Neural crest cell (in vitro differentiated cells): ENCODE measurements at places on chromosomes 6 and 20.

- DNase-seq = no peak
Measured at GRCh38 chr20:45052698-45053429, 48.1 kb downstream of the KCNS1 start.

- DNase-seq = no peak
Measured at GRCh38 chr6:78935553-78935952, 68.2 kb downstream of the IRAK1BP1 start.

- DNase-seq = no peak
Measured at GRCh38 chr6:13892017-13892645, 32.6 kb upstream of the RNF182 start.

- no peak for DNase-seq
Measured at GRCh38 chr20:47206962-47207641, 149.4 kb downstream of the ZMYND8 start.

GRCh38 chr6:84074988-84075781 is 41.6 kb downstream of the MRAP2 start:
- DNase-seq = no peak

DNA sequence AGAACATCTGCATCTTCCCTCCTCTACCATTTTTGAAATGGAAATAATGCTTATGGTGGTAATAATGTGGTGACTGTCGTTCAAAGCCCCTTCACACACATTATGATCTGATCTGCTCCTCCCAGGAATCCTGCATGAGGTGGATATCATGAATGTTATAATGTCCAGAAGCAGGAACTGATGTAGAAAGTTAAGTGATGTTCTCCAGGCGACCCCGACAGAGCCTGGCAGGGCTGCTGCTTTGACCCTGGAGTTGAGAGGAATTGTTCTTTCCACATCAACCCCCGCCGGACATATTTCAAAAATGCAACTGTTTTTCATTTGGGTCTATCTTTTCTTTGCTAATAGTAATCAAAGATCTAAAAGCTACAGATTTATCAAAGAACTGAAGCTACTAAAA is 131.6 kb downstream of the GMPR start:
- no peak for DNase-seq

DNA sequence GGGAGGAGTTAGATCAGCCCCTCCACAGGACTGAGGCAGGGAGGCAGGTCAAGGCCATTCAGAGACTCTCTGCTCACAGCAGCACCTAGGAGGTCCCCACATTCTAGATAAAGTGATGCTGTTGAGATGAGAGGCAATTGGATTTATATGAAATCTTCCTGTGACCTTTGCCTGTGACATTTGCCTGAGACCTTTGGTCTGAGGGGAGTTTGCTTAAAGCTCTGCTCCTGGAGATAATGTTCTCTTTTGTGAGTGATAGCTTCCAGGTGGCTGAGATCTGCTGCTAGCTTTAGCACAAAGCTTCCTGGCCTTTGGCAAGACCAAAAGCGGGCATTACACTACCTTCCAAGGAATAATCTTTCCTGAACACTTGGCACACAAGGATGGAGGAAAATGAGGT is 43.3 kb downstream of the TMEM244 start:
- DNase-seq = no peak

DNA sequence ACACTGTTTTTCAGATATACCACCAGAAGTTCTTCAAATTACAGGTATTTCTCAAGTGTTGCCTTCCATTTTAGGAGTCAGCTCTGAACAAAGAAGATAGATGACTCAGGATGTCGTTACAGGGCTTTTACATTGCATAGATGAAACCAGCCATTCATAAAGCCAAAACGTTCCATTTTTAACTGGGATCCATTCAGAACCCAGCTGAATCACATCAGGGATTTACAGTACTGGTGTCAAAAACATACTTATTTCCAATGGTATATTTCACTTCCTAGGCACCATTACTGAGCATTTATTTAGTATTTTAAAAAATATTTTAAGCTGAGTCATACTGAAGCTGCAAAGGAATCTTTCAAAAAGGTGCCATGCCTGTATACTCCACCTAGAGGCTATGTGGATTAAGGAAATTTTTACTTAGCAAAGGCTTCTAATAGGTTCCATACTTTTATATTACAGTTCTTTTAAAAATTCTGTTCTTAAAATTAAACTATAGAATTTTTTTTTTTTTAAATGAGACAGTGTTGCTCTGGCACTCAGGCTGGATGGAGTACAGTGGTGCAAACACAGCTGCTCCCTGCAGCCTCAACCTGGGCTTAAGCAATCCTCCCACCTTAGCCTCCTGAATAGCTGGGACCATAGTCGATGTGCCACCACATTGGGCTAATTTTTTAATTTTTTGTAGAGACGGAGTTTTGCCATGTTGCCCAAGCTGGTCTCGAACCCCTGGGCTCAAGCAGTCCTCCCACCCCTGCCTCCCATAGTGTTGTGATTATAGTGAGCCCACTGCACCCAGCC is 2.6 kb downstream of the ASF1A start:
- DNase-seq = no peak

- DNase-seq = no peak
Measured at GRCh38 chr6:157571950-157572349, 191.0 kb downstream of the ZDHHC14 start.

DNA sequence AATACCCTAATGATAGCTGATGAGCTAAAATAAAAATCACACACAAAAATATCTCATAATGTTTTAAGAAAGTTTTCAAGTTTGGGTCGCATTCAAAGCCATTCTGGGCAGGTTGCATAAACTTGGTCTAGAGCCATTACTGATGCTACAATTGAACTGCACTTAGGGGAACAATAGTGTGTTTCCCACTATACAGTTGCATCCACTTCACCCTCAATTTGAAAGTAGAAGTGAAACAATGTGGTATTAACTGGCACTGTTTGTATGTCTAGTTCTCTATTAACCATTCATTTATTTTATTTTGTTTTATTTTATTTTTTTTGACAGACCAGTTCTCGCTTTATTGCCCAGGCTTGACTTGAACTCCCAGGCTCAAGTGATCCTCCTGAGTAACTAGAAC is 23.0 kb upstream of the STK38 start:
- DNase-seq = no peak

DNA sequence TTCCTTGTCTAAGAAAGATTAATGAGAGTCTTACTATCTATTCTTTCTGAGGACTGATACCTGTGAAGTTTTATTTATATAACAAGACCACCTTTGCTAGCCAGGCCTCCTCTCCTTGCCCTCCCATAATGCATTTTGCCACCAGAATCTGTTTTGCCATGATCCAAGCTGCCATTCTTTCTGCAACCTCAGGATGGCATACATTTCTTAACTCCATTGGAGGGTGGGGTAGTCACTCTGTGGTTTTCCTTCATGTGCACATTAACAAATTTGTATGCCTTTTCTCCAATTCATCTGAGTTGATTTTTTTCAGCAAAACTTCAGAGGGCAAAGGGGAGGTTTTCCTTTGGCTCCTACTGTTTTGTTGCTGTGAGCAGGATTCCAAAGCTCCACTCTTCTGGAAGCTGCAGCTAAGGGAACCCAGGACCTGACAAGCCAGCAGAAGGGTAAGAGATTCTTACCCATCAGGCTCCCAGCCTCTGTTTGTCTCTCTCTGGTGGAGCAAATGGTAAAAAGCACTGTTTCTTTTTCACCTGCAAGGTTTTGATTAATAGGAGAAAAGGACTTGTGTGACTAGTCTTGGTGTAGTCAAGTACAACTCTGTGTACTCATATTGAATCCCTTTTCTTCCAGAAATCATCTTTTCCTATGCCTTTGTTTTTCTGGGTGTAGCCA is 26.2 kb upstream of the ENPP4 start:
- no peak for DNase-seq

DNA sequence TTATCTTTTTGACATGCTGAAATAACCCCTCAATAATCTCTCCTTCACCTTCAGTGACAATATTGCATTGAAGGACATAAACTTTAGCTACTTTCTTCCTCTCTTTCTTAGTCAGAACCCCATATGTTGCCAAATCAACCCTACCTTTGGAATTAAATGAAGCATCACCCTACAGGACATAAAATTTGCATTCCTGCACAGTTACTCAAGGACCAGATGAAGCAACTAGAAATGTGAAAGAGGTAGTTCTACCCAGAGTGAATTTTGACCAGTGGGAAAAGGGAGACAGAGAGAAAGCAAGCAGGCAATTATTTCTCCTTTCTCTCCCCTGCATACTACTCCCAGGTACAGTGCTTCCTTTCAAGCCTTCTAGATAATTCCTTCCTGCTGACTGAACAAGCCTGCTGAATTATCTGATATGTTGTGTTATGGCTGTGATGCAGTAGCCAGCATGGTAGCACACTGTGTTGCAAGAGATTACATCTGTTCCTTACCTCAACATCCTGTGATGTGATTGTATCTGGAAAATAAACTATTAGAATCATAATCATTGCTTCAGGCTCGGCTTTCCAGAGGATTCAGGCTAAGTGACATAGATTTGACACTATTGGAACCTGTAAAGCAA is 16.6 kb downstream of the TENT5A start:
- DNase-seq = no peak

- DNase-seq = no peak
Measured at GRCh38 chr6:7234547-7234946, 78.5 kb downstream of the SSR1 start.
